Activated CD8-positive, alpha-beta T cell treated with anti-CD3 and anti-CD28 coated beads, Interleukin-2, amount 10 ng/mL, durations not matched to agents 7 days and 5 days (primary cell): ENCODE measurements at places on chromosomes 16 and 17. TPM values are rescaled to one million over a fixed set of nuclear protein-coding genes. Genes with fewer than 3 reads are reported as not detected.

MEIOB gene
- total RNA-seq: not detected

SYNGR3 gene
- 3.4 TPM for total RNA-seq

MYH3 gene
- total RNA-seq: 2.3 TPM

AGRP gene
- total RNA-seq: not detected

HIGD1B gene
- total RNA-seq: not detected

HP gene
- total RNA-seq: not detected

RNF166 gene
- total RNA-seq: 166 TPM

SLC5A11 gene
- not detected for total RNA-seq

FNDC8 gene
- total RNA-seq: not detected

CHRNE gene
- total RNA-seq: 0.45 TPM

PERCC1 gene
- not detected for total RNA-seq

HSPB9 gene
- total RNA-seq: 0.29 TPM

SEC14L5 gene
- not detected for total RNA-seq

ACOX1 gene
- 30.3 TPM for total RNA-seq

KRTAP3-2 gene
- not detected for total RNA-seq

CCT6B gene
- 0.83 TPM for total RNA-seq

SMTNL2 gene
- not detected for total RNA-seq

NTHL1 gene
- 29.9 TPM for total RNA-seq

COPZ2 gene
- total RNA-seq: 5.1 TPM

KCNJ2 gene
- not detected for total RNA-seq

ARL17A gene
- total RNA-seq: 31.2 TPM

VMO1 gene
- not detected for total RNA-seq

SLC12A3 gene
- not detected for total RNA-seq

NPIPA3 gene
- total RNA-seq: 3.7 TPM

MARVELD3 gene
- total RNA-seq: not detected

SPATA22 gene
- total RNA-seq: not detected

PHOSPHO1 gene
- not detected for total RNA-seq

PSMD3 gene
- total RNA-seq: 104 TPM

HSF4 gene
- total RNA-seq: 31.5 TPM

ITGB4 gene
- 0.89 TPM for total RNA-seq

PRAC2 gene
- total RNA-seq: not detected
